ENCODE measurements at places on chromosomes 11 and 22. TPM values are rescaled to one million over a fixed set of nuclear protein-coding genes. Genes with fewer than 3 reads are reported as not detected.

Gene C22orf31
- total RNA-seq, result not detected

Gene APOBEC3F
- 20.7 TPM for total RNA-seq

GRCh38 chr11:76758311-76758710 lies 24.8 kb upstream of the TSKU start:
- H3K4me1 ChIP-seq, result no peaks in the 10 kb centered on the region
- no peak overlapping the region for H3K4me3 ChIP-seq
- no peak for DNase-seq
- no peak overlapping the region for H3K27ac ChIP-seq

DNA sequence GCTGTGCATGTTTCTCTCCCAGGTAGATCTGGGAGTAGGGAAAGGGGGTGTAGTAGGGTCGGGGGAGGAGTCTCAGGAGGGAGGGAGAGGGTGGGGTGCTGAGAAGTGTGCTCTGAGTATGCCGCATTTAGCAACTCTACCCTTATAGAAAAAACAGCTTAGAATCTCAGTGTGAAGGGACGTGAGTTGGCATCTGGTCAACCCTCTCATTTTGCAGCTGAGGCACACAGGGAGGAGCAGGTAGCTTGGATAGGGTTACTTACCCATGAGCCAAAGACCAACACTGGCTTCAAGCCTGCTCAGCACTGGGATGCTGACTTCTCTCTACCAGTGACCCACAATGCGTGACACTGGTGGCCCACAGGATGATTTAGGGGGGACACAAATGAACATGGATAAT lies 95.9 kb downstream of the FBXO7 start:
- no peak overlapping the region for H3K27ac ChIP-seq
- peaks cover 6% of the 10 kb centered on the region for H3K27me3 ChIP-seq
- H3K4me1 ChIP-seq, result peaks cover 20% of the 10 kb centered on the region
- H3K4me3 ChIP-seq, result no peak overlapping the region

All from activated CD8-positive, alpha-beta T cell treated with anti-CD3 and anti-CD28 coated beads for 36 hours (primary cell).